T-helper 2 cell (primary cell): ENCODE measurements at places on chromosomes 16 and 17.

GRCh38 chr16:6267682-6268081 lies 1065.0 kb upstream of the RBFOX1 start:
- DNase-seq = no peak

DNA sequence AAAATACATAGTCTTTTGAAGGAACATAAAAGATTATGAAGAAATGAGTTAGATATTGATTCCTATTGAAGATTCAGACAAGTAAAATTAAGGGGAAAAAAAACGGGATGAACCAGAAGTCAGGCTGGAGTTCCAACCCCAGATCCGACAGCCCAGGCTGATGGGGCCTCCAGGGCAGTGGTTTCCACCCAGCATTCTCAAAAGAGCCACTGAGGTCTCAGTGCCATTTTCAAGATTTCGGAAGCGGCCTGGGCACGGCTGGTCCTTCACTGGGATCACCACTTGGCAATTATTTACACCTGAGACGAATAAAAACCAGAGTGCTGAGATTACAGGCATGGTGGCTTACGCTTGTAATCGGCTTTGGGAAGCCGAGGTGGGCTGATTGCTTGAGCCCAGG lies 9.5 kb downstream of the STH start:
- no peak for DNase-seq

- DNase-seq = no peak
Measured at GRCh38 chr17:17800504-17801021, 36.2 kb downstream of the SREBF1 start.

DNA sequence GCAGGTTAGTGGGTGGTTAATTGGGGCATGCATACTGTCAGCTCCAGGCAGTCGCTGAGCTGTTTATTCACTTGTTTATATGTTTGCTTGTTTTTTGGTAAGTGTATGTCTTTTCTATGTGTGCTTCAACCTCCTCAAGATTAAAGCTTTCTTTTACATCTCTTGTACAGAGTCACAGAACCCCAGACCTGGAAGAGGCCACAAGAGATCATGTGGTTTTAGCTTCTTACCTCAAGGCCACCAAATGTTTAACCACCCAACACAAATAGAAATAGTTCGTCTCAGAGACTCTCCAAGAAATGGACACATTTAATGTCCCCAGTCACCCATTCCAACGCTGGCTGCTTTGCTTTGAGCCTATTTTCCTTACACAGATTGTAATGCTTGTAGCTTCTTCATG lies 11.8 kb upstream of the TMEM98 start:
- DNase-seq = no peak

DNA sequence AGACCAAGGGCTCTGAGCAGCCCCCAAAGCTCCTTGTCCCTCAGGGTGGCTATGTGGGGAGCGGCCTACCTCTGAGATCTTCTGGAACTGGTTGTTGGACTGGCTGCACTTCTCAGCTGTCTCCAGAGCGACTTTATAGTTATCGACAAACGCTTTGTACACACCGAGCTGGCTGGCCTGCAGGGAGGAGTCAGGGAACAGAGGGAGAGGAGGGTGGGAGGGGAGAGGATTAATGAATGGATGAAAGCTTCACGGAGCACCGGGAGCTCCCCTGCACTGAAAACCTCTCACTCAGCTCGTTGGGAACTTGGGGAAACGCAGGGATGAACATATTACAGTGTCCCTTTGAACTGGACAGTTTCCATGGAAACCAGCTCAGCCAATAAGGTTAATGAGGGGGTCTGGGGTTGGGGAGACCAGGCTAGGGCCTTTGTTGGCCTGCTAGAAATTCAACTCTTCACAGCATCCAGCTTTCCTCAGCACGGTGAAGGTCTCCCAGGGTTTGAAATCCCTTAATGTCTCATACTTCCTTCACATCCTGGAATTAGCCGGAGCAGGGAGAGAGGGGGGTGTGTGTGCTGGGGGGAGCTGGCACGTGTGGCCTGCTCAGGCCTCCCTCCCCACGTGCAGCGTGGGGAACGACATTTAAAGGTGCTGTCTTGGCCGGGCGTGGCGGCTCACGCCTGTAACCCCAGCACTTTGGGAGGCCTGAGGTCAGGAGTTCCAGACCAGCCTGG lies 86.7 kb downstream of the TIMM22 start:
- DNase-seq = no peak

DNA sequence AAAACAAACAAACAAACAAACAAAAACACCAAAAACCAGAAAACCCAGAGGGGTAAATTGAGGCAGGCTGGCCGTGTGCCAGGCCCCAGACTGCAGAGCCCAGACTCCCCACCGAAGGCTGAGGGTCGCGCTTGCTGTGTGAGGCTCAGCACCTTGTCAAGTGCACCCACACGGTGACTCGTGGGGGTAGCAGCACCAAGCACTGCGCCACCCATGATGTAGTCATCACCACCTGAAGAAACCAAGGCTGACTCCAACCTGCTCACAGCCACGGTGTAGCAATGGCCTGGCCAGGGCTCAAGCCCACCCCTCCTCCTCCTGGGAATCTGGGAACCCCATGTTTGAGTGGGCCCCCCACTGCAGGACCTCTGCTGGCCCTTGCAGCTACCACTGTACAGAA lies 11.9 kb downstream of the MCRIP1 start:
- DNase-seq = no peak

GRCh38 chr17:56982312-56982711 lies 4.4 kb downstream of the SCPEP1 start:
- DNase-seq = no peak

- DNase-seq = no peak
Measured at GRCh38 chr17:73135766-73136165, 29.0 kb upstream of the SSTR2 start.

DNA sequence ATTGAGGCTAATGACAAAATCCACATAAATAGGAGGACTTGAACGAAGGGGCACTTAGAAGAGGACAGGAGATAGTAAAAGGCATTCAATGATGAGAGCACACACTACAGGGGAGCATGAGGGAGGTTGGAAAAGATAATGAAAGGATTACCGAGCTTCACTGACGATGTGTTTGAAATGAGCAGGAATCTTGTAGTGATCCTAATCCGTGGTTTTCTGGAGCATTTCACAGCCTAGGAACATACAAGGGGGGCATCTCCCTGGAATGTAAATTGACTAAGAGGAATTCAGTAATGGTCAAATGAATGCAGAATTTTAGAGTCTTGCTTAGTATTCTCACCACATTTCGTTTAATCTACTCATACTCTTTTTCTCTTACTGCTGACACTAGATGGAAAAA lies 5.2 kb downstream of the ATMIN start:
- DNase-seq = no peak

DNA sequence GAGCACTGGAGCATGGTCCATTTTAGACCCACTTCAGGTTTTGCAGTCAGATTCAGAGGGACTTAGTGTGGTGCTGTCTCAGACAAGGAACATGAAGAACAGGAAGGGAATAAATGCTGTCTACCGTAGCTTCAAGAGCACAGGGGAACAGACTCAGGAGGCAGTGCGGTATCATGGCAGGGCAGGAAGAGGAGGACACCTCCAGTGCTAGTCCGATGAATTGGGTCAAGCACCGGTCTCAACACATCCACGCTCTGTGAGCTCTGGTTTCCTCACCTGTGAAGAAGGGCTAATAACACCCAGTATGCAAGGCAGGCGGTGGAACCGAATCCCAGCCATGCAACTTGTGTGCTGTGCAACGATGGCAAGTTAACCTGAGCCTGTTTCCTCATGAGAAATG lies 3.6 kb upstream of the ANKFY1 start:
- DNase-seq = no peak
